Cardiac atrium fibroblast (primary cell): ENCODE measurements at places on chromosomes 12 and 14. TPM values are rescaled to one million over a fixed set of nuclear protein-coding genes. Genes with fewer than 3 reads are reported as not detected.

The SLC7A8 gene
- 0.32 and 2.0 TPM in 2 replicates for total RNA-seq

The ACRBP gene
- total RNA-seq, result 0.32 TPM in 1 of 2 replicates, not detected in the other

The SCNN1A gene
- under 0.01 and 2.6 TPM in 2 replicates for total RNA-seq

The SOS2 gene
- 14.1 and 16.8 TPM in 2 replicates for total RNA-seq

The ATP23 gene
- 2.8 and 7.9 TPM in 2 replicates for total RNA-seq

The BRF1 gene
- 32.7 and 40.8 TPM in 2 replicates for total RNA-seq

The PAWR gene
- total RNA-seq, result 35.0 and 41.3 TPM in 2 replicates

The RGS6 gene
- not detected in 2 replicates for total RNA-seq

The TSPAN11 gene
- total RNA-seq, result not detected in 2 replicates

The MNAT1 gene
- total RNA-seq, result 20.6 and 25.6 TPM in 2 replicates

The IL31 gene
- not detected in 2 replicates for total RNA-seq

The LRP1-AS gene
- total RNA-seq, result not detected in 2 replicates

The RFLNA gene
- total RNA-seq, result 4.7 and 15.9 TPM in 2 replicates

The C12orf75 gene
- 23.5 and 47.3 TPM in 2 replicates for total RNA-seq

The GRIP1 gene
- total RNA-seq, result not detected in 2 replicates

The ACVRL1 gene
- 107 and 184 TPM in 2 replicates for total RNA-seq

The MFAP5 gene
- 13.0 and 22.7 TPM in 2 replicates for total RNA-seq

The MYBPC1 gene
- total RNA-seq, result not detected in 2 replicates

The GPR137C gene
- total RNA-seq, result 0.18 and 0.49 TPM in 2 replicates

The WNT5B gene
- 7.6 and 8.9 TPM in 2 replicates for total RNA-seq

The DDN gene
- 0.32 TPM in 1 of 2 replicates, not detected in the other for total RNA-seq

The ANO4 gene
- total RNA-seq, result 4.0 and 5.3 TPM in 2 replicates

The VASH1 gene
- 15.2 and 17.3 TPM in 2 replicates for total RNA-seq

The CIDEB gene
- 0.18 and 2.8 TPM in 2 replicates for total RNA-seq

The PRICKLE1 gene
- 1.3 and 2.2 TPM in 2 replicates for total RNA-seq

The CAPZA3 gene
- not detected in 2 replicates for total RNA-seq

The CLEC6A gene
- total RNA-seq, result not detected in 2 replicates

The CCDC196 gene
- total RNA-seq, result not detected in 2 replicates

The CDKL1 gene
- 4.1 and 6.9 TPM in 2 replicates for total RNA-seq

The TMEM132D gene
- total RNA-seq, result not detected in 2 replicates

The ITGA7 gene
- 4.0 and 6.8 TPM in 2 replicates for total RNA-seq

The PNP gene
- 23.1 and 54.3 TPM in 2 replicates for total RNA-seq

The SLC6A12 gene
- not detected in 2 replicates for total RNA-seq

The DCN gene
- total RNA-seq, result 1,647 and 2,415 TPM in 2 replicates

The RDH12 gene
- total RNA-seq, result not detected in 2 replicates

The KCNC2 gene
- not detected in 2 replicates for total RNA-seq

The CCDC38 gene
- total RNA-seq, result not detected in 2 replicates

The CD27 gene
- total RNA-seq, result not detected in 2 replicates

The TSPAN8 gene
- total RNA-seq, result 6.0 and 15.4 TPM in 2 replicates

The CMTM5 gene
- not detected in 2 replicates for total RNA-seq

The MYO1A gene
- not detected in 2 replicates for total RNA-seq

The SERPINA6 gene
- total RNA-seq, result not detected in 2 replicates

The GRIN2B gene
- not detected in 2 replicates for total RNA-seq

The MYL2 gene
- not detected in 2 replicates for total RNA-seq

The TSPAN19 gene
- not detected in 2 replicates for total RNA-seq

The LRTM2 gene
- not detected in 2 replicates for total RNA-seq

The ESPL1 gene
- 3.2 and 4.7 TPM in 2 replicates for total RNA-seq
